ENCODE measurements at places on chromosomes 13 and 19.
A peak's percentile ranks its signal among the peaks of the same experiment; 100 is the strongest.

DNA sequence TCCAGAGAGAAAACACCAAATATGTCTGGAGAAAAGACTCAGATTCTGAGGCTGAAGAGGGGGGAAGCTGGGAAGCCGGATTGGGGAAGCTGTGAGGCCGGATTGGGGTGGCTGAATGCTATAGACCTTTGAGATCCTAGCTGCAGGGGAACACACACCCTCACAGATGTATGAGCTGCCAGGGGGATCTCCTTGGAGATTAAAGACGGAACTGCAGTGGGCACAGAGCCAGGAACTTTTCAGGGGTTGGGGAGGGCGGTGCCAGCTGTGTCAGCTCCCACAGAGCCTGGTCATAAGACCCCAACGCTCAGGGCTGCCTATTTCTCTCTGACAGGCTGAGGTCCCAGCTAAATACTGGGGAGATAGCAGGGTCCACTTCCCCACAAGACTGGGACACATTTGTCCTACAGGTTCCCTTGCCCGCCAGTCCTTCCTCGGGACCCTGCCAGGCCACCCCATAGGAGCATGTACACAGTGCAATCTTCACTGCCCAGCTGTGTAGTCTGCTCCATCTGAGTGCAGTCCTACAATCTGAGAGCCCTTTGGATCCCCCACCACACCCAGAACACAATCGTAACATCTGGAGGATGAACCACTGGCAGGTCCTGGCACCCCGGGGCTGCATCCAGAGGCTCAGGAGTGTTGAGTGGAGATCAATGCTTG lies 1893.9 kb downstream of the PCDH9 start:
- DNase-seq: no peak

DNA sequence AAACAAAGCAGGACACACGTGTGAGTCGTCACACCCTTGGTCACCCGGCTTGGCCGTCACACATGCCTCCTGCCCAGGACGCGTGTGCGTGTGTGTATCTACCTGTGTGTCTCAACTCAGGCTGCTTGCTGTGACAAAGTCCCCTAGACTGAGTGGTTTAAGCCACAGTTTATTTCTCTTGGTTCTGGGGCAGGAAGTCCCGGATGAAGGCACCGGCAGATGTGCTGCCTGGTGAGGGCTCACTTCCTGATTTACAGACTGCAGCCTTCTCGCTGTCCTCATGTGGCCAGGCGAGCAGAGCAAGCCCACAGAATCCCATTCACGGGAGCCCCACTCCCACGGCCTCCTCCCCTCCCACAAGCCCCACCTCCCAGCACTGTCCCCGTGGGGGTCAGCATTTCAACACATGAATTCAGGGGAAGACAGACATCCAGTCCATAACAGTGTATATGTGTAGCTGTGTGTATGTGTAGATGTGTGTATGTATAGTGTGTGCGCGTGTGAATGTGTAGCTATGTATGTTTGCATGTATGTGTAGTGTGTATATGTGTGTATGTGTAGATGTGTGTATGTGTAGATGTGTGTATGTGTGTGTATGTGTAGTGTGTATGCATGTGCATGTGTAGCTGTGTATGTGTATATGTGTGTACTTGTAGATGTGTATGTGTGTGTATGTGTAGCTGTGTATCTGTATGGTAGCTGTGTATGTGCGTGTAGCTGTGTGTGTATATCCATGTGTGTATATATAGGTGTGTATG lies 51.5 kb downstream of the MCF2L start:
- DNase-seq: no peak

DNA sequence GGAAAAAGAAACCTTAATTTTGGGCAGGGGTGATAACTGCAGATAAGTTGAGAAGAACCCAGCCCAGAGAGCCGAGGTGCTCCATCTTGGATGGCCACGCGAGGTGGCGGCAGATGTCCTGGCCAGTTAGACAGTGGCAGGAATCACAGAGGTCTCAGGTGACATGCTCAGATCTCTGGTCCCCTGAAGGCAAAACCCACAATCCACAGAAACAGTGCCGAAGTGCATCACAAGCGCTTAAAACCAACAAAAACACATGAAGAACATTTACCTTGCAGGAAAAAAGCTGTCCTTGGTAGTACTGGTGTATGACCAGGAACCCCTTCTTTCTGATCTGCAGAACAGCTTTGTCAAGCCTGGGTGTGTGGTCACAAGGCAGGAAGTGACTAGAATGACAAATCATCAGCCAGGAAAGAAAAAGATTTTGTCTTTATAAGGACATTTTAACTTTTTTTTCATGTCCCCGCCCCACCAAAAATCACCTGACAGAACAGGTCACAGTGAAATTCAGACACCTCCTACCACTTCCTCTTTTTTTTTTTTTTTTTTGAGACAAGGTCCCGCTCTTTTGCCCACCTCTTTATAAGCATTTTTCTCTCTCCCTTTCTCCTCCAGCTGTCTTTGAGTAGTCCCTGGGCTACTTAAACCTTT lies at the start of gene LCP1:
Gene LCP1 (minus strand): TSS at position 338 of the 651 bp plus-strand sequence. CDS start 22,515 bp downstream, outside the sequence.
- peak; percentile 75 for DNase-seq

- DNase-seq: no peak
Measured at GRCh38 chr13:84902243-84902642, 897.0 kb downstream of the SLITRK6 start.

GRCh38 chr19:6233827-6234511 lies 45.8 kb downstream of the MLLT1 start:
- no peak for DNase-seq

DNA sequence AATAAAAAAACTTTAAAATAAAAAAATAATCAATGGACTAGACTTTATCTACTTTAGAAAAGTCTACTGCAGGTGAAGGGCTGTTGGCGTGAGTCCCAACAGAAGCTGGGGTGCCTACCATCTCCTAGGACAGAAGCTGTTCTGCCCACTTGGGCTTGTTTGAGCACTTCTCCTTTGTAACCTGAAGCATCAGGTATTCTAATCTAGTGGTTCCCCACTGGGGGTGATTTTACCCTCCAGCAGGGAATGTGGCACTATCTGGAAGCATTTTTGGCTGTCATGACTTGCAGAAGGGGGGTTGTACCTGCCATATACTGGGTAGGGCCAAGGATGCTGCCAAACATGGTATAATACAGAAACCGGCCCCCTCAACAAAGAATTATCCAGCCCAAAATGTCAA lies 16.2 kb upstream of the DOCK9 start:
- no peak for DNase-seq

Measured in activated naive CD4-positive, alpha-beta T cell treated with Interleukin-2 at 50 U/mL for 16 hours (primary cell).